ENCODE measurements at places on chromosomes 1 and 21.

DNA sequence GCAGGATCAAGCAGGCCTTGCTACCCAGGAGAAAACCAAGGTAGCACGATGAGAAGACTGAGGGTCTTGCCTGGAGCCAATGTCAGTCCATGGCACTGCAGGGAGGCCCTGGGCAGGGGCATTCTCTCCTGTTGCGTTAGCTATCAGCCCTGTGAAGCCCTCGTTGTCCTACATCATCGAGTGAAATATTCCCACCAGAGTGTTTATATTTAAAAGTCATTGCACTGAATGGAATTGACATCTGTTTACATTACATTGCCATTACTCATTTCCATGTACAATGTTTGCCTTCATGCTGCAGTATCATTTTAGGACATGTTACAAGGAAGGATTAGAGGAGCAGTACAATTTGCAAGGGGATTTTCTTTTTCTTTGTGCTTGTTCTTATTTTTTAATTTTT, 243.9 kb downstream of the KAZN start:
- no peak for DNase-seq

- DNase-seq: no peak
Measured at GRCh38 chr1:229383961-229384360, 41.1 kb upstream of the CCSAP start.

DNA sequence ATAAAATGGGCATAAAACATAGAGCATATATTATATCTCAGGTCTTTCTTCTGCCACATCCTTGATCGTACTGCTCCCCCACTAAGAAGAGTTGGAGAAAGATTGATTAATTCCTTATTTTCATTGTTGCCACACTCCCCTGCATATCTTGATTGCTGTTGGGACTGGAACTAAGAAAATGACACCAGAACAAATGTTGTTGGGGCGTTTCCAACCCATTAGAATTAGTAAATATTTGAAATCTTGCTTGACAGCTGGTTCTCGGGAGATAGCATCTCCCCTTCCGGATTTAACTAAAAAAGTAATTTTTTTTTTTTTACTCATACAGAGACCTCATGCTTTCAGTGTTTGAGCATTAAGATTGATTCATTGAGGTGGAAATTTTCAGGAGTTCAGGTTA, 493.0 kb upstream of the PLXNA2 start:
- no peak for DNase-seq

DNA sequence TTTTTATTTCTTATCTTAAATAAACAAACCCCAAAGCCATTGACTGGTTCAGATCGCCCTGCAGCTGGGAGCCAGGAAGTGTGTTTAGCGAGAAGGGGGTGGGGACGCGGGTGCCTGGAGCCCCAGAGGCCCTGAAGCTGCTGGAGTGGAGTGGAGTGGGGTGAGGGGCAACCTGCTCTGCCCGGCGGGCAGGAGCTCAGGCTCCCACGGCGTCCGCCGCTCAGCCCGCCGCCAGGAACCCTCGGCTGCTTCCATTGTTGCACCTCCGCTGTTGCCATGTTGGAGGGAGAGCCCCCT, 673 bp downstream of the PIK3C2B start:
- DNase-seq: peak; percentile 47

GRCh38 chr1:61741711-61742619, at the start of gene PATJ:
Gene PATJ (plus strand): TSS chr1:61742480. CDS start chr1:61762893, 20,413 bp downstream.
- peak; percentile 50 for DNase-seq

DNA sequence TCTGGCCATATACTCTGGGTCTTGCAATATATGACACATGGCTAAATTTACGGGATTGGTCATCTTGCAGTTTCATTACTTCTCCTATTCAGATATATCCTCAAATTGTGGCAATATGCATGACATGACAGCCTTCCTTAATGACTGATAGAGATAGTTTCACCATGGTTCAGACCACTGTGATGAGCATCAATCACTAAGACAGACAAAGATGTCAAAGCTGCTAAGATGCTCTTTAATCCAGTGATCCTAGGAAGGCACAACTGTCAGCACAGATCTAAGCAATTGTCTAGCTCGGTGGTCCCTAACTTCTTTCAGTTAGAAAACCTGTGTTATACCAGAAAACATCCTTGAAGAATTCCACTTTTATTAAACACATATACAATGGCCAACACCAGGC, 70.9 kb upstream of the ADGRL2 start:
- no peak for DNase-seq

- DNase-seq: no peak
Measured at GRCh38 chr1:236753516-236753915, 41.6 kb upstream of the MTR start.

DNA sequence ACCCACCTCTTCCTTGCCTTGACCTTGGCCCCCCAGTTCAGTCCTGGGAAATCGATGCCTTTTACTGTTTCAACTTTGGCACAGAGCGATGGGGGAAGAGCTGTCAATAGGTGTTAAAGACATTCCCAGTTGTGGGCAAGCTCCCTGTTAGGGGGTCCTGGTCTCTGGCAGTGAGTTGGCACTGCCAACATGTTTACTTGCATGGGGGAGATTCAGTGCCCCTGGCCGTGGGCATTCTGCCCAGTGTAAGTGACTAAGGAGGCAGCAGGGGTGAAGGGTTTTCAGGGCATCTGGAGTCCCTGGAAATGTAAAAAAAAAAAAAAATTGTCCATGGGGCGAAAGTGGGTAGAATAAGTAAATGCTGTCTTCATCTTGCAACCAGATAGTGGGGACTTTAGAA, 407.0 kb downstream of the PTPRU start:
- no peak for DNase-seq

DNA sequence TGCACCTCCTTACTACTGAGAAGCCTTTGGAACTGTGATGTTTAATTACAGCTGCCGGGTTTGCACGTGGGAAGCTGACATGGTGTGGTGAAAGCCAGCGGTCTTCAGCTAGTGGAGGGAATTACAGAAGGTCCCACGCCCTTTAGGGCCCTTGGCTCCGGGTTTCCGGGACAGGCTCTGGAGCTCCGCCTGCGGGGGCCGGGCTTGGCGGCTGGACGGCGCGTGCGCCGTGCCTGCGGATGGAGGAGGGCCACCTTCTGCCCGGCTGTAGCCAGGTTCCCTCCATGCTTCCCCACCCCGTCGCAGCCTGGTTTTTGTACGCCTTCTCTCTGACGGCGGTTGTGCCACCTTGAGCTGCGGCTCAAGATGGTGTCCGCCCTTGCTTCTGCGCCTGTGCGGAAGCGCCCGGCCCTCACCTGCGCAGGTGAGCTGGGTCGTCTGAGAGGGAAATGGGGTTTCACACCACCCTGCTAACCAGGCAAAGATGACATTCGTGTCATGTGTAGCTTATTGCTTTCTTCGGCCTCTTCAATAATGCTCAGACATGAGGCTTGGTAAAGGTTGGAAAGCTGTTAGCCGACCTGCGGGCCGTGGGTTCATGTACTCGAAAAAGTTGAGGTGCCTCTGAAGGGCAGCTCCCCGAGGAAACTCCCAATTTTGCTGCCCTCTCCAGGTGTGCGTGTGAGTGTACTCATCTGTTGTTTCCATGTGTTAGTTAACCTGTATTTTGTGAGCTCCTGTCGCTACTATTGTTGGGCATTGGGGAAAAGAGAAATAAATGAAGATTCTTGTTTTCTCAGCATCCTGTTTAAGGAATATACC, 36.6 kb upstream of the OPRD1 start:
- DNase-seq: peak; percentile 62

GRCh38 chr1:167094690-167095089, 815 bp downstream of the STYXL2 start:
- no peak for DNase-seq

- DNase-seq: no peak
Measured at GRCh38 chr1:38084700-38085099, 38.1 kb upstream of the POU3F1 start.

- DNase-seq: no peak
Measured at GRCh38 chr1:26560403-26560780, 30.8 kb downstream of the RPS6KA1 start.

DNA sequence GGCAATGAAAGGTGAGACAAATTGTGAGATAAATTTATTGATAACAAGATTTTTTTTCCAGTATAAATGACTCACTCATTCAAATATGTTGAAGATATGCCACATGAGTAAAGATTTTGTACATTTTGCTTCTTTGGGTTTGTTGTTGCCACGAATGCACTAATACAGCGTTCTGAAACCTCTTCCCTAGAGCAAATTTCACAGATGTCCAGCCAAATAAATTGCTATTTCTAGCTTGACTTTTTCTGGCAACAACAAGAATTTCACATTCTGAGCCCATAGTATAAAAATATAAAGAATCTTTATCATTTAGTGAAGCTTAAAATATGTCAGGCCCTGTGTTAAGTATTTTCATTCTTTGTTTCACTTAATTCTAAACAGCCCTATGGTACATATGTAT, 114.5 kb upstream of the COL24A1 start:
- DNase-seq: no peak

DNA sequence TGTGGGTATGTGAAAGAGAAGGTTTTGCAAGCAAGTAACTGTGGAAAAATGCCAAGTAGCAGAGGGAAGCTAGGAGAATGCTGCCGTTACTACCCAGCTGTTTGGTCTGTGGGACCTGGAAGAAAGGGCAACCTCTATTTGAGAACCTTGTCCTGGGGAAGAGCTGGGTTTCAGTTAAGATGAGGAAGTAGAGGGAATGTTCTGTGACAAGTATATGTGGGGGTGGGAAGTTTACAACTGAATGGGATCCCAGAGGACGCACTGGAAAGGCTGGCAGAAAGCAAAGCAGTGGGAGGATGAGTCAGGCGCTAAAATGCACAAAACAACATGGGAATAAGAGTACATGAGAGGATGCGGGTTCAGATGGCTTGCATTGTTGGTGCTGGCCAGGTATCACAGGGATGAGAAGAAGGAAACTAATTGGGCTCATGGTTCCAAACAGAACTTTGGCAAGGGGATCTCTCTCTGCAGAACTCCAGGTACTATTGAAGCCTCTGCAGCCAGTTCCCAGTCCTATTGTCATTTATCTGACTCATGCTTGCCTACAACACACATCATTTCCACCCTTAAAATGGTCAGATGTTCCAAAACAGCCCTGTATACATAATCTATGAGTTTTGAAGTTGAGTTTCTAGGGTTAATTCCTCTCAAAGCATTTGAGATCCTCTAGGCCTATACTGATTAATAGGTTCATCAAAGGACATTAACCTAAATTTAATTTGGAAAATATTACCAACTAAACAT, 88.5 kb upstream of the VAV3 start:
- DNase-seq: no peak

DNA sequence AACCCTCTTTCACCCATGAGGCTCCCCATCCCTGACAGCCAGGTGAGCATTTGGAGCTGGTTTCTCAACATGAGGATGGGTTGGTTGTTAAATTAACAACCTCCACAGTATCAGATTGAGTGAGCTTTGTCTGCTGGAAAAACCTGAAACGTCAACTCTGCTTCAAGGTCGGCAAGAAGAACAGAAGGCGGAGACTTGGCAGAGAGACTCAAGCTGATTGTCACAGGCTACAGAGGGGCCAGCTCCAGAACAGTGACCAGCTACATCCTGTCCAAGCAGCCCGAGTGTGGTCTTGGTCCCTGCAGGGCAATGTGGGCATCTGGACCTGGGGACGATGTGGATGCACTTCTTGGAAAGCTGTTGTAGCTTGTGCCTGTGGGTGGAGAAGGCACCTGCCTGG, 36.6 kb upstream of the TMEM51 start:
- no peak for DNase-seq

DNA sequence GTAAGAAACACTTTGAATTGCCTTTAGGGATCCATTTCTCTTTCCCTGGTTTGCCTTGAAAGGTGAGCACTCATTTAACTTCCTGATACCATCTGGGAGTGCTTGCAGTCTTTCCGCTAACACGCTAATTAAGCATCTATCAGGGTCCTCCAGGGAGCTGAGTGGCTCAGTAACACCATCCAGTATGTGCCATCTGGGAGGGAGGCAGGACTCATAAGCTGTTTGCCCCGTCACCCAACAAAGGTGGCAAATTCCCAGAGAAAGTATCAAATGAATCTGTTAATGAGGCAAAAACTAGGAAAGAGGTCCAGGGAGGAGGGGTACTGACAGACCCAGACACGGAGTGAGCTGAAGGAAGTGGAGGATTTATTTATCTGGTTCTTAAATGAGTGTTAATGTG, 430.9 kb downstream of the HLX start:
- no peak for DNase-seq

DNA sequence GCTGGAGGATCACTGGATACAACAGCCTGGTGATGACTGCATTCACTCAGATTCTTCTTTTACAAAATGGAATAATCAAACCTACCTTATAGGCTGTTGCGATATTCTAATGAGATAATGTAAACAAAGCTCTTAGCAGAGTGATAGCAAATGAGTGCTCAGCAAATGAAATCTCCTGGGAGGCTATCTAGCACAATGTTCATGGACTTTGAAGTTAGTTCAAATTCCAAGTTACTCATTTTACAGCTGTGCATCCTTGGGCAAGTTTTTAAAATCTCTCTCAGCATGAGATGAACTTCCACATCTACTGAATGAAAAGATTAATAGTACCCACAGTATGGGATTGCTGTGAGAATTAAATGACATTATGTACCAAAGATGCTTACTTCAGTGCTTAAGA, 80.8 kb upstream of the PAPPA2 start:
- no peak for DNase-seq

GRCh38 chr1:248822148-248823032, 3.3 kb downstream of the SH3BP5L start:
- DNase-seq: no peak

DNA sequence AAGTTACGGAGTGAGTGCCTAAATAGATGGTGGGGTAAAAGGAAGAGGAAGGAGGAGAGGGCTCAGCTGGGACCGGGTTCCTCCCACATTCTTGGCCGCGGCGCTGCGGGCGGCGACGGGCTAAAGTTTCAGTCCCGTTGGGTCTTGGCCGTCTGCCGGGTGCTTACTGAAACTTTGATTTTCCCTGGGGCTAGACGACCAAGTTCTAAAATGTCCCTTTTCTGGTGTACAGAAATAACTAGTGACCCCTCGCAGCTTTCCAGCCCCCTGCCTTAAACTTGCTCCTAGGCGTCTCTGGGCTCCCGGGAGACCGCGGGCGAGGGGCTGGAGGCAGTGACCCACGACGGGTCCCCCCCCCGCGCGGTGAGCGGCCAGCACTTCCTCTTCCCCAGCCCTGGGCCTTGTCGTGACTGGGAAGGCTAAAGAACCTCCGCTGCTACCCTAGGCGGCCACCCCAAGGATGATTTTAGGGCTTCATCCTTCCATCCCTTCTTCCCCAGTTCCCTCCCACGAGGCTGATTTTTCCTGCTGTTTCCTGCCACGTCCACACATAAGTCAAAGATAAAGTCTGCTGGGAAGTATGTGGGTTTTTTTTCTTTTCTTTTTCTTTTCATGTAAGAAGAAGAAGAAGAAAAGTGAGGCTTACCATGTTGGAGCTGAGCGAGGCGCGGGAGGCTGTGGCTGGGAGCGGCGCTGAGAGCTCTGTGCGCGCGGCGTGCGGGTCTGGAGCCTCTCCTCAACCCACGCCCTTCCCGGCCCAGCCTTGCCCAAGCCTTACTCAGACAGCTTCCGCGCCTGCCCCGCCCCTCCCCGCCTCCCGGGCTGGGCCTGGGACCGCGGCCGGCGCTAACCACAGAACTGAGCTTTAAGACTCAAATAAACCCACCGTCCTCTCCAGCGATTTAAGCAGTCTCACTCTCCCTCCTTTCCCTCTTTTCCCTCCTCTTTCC, at the start of gene S100A11:
Gene S100A11 (minus strand): TSS at position 738 of the 950 bp plus-strand sequence. CDS start 89 bp downstream, at position 649.
- peak; percentile 83 for DNase-seq

- DNase-seq: peak; percentile 29
Measured at GRCh38 chr1:236685917-236686814, at the start of gene ACTN2. Gene ACTN2 (plus strand): TSS chr1:236686499. CDS start chr1:236686674, 175 bp downstream.

All from stimulated activated CD4-positive, alpha-beta T cell treated with anti-CD3 and anti-CD28 coated beads, Interleukin-4, amount 100 ng/mL, for 24 hours (primary cell).